ENCODE measurements at places on chromosomes 3 and 15.

DNA sequence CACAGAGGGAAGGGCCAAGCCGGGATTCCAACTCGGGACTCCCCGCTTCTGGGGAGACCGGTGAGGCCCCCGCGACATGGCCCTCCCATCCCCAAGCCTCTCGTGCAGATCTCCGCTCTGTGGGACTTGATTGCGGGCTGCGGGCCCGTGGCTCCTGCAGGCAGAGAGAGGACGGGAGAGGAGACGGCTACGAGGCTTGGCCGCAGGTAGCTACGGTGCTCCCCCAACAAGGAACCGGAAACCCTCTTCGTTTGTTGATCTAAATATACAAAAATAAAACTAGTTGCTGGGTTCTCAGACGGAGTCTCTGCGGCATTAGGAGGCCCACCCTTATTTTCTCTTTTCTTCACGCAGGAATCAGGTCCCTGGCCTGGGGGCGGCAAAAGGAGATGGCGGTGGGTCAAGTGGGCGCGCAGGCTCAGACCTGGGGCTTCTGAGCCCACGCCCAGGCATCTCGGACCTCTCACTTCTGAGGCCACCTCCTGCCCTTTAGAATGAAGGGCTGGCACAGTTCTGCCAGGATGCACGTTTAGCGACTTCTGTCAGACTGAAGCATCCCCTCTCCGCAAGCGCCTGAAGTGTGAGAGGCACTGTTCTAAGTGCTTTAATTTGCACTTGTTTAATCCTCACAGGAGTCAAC lies 10.9 kb downstream of the GNB5 start:
- peak; percentile 12 for DNase-seq

- DNase-seq: no peak
Observed at GRCh38 chr3:42056840-42057239, 34.3 kb upstream of the TRAK1 start.

GRCh38 chr3:84175449-84175848 lies 783.3 kb upstream of the CADM2 start:
- DNase-seq: no peak

DNA sequence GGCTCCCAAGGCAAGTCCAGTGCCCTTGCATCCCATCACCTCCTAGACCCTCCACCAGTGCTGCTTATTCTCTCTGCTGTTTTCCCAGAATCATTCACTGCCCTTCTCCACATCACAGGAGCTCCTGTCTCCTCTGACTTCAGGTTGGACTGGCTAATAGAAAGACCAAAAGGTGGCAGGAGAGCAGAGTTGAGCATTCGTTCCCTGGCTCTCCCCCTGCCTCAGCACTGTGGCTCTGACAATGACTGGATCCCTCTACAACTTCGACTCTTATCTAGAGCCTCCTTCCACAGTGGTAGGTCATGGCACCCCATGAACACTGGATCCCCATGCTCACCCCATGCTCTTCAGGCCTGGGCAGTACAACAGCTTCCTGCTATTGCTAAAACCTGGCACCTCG lies 243.6 kb downstream of the LRRN1 start:
- no peak for DNase-seq

DNA sequence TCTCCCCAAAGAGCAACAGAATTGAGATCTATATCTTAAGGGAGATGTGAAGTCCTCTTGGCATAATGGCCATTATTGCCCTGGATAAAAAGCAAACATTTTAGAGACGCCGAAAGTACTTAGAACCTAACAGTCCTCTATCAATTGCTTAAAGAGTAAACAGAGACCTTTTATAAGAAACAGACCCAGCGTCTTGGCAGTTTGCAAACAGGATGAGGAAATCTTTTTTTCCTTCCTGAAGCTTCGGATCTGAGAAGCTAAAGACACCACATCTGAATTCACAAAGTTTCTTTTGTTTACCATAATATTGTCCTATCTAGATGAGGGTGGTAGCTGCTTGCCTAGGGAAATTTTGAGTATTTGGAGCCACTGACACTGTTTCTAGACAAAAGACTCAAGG lies 59.9 kb upstream of the LIMD1 start:
- DNase-seq: no peak

DNA sequence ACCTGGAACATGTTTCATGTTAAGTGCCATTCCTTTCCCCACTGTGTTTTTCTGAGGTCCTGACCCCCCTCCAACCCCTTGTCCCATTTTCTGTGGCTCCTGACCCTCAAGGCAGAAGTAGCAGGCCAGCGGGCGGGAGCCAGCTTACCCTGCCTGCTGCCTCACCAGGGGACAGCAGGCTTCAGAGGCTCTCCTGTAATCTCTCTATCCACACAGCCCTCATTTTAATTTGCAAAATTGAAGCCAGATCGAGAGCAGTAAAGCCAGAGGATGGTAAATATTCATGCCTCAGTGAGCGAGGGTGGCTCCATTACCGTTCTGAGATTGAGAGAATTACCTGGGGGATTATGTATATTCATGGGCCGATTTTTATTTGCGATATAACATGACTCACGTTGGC lies 147.6 kb downstream of the DNAJB8 start:
- no peak for DNase-seq

DNA sequence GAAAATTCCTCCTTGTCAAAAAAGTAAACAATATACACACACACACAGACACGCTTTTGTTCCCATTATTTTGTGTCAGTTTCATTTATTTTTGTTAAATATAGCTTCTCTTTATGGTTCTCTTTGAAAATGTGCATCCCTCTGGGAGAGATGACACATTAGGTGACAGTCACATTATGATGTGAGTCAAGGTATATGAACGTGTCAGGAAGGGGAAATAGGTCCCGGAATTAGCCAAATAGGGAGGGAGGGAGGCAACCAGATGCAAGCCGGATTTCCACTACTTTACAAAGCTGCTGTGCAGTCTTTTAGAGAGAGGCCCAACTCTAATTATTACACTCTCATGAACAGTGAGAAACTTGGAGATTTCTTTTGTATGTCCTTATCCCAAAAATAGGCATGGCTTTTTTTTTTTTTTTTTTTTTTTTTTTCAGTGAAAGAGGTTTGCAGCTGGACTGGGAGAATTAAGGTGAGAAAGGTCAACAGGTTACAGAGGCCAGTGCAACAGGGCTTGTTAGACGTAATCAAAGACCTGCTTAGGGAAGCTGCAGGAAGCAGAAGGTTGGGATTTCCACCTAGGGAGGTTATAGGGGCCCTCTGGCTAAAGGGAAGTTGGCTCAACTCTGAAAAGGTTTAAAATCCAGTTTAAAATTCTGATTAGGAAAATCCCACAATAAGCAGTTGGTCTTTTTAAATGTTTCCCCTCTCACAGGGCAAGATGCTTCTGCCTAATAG lies 240.5 kb upstream of the UBE2E1 start:
- no peak for DNase-seq

DNA sequence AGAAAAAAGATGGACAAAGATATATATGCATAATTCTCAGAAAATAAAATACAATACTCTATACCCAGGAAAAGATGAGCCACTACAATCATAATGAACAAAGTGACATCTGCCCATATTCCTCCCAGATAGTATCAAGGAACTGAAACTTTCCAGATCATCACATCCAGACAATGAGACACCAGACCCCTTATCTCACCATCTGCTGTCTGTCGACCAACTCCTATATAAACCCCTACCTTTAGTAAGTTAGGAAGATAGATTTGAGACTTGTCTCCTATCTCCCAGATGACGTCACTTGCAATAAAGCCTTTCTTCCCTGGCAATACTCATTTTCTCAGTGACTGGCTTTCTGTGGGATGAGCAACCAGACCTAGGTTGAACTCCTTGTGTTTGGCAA lies 1071.6 kb downstream of the PLOD2 start:
- DNase-seq: no peak

GRCh38 chr3:169173231-169173630 lies 490.3 kb downstream of the MECOM start:
- DNase-seq: no peak

DNA sequence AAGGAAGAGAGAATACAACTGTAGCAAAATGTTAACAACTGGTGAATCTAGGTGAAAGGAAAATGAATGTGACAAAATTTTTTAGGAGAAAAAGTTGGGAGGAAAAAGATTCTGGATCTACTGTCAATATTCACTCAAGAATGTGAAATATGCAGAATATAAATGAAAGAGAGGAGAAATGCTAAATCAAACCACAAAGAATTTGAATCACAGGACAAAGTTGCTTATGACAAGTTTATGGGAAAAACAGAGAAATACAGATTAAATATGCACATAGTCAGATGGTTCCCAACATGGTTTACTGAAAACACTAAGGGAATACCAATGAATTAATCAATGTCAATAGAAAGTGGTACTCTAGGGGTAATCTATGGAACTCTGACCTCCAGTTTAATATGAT lies 27.6 kb downstream of the C3orf33 start:
- DNase-seq: no peak

- DNase-seq: no peak
Observed at GRCh38 chr15:59376733-59377132, 4.1 kb upstream of the MYO1E start.

DNA sequence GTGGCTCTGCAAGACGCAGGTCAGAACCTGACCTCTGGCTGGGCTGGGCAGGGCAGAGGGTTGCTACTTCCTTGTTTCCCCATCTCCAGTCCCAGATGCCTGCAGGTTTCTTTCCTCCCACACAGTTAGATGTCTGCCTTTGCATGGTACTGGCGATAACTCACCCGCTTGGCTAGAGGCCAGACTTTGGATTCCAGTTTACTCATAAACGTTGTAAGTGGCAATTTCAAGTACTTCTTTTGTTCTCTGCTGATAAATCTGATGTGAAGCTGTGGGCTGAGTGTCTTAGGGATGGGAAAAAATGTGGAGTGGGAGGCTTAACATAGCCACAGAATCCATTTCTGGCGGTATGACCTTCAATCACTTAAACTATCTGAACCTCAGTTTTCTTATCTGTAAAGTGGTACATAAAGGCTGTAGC lies 194.2 kb downstream of the EBLN2 start:
- no peak for DNase-seq

GRCh38 chr15:52486003-52486996 lies 42.4 kb downstream of the MYO5A start:
- DNase-seq: no peak

DNA sequence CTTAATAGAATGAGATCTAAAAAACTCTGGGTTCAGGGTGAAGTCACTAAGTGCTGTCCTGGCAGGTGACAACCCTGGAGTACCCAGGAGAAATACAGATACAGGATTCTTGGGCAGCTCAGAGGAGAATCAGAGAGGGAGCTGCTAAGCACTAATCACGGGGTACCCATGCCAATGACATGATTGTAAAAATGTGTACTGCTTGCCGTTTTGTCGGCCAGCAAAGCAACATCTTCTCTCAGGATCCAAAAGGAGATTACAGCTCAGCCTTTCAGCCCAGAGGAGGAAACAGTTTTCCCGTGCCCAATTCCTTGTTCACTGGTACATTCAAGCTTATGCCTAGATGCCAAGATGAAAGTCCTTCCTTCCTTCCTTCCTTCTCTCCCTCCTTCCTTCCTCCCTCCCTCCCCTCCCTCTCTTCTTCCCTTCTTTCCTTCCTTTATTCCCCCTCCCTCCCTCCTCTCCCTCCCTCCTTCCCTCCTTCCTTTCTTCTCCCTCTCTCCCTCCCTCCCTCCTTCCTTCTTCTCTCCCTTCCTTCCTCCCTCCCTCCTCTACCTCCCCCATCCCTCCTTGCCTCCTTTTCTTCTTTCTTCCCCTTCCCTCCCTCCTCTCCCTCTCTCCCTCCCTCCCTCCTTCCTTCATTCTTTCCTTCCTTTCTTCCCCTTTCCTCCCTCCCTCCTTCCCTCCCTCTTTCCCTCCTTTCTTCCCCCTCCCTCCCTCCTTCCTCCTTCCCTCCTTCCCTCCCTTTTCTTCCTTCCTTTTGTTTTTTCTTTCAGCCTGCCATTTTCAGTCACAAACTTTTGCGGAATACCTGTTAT lies 4.1 kb upstream of the MINAR1 start:
- no peak for DNase-seq

DNA sequence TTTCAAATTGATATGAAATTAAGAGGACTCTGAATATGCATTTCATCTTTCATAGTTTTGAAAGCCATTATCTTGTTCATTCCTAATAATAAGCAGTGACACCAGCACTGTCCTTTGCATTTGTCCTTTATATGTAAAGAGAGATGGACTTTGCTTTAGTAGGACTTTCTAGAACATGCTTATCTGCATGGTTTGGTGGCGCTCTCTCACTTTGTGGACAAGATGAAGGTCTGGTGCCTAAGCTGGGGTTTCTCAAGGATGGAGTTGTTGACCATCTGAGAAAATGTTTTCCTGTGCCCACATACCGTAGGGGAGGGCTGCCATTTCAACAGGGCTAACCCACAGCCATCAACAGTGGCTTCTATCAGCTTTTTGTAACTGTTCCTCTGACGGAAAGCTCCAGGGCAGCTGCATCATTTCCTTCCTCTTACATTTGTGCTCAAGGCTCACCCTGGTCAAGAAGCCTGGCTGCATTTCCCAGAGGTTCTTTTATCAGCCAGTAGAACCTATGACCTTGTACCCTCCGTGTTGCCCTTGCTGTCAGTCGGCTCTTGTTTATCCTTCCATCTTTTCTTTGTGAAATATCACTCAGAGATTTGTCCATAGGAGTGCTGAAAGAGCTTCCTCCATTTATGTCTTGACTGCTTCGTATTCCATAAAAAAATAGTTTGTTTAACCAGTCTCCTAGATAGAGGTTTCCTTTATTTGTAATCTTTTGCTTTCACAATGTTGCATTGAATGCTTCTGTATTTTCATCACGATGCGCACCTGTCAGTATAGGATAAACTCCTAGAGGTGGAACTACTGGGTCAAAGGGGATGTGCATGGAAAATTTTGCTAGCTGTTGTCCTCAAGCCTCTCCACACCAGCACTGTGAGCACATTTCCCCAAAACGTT lies 44.6 kb downstream of the ABHD2 start:
- DNase-seq: no peak

GRCh38 chr15:73593304-73594074 lies 39.7 kb downstream of the NPTN start:
- no peak for DNase-seq

- DNase-seq: no peak
Observed at GRCh38 chr3:131283862-131284261, 97.7 kb upstream of the NUDT16 start.

GRCh38 chr3:143002083-143002712 lies 828 bp downstream of the U2SURP start:
- no peak for DNase-seq

DNA sequence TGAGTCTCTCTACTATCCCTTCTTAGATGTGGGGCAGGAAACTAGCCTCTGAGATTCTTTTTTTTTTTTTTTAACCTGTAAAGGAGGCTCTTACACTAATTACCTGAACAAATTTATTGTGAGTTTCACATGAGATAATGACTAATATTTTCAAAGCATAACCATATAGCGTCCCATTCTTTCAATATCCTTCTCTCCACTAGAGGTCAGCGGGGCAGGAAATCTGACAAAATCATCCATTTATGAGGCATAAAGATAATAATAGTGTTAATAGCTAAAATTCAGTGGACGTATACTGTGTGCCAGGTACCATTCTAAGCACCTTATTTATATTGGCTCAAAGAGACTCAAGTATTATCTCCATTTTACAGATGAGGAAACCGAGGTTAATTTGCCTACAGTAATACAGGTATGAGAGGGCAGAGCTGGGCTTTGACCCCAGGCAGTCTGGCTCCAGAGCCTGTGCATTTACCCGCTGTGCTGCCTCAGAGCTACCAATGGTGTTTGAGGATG lies 16.3 kb upstream of the SMAD6 start:
- DNase-seq: no peak
